Caco-2 (cell line): ENCODE measurements at places on chromosomes 7 and 10. TPM values are rescaled to one million over a fixed set of nuclear protein-coding genes. Genes with fewer than 3 reads are reported as not detected.

C10orf53 gene
- not detected in 2 replicates for total RNA-seq

GRCh38 chr10:70807556-70807955, 8.2 kb upstream of the SGPL1 start:
- no peak overlapping the region for H3K27ac ChIP-seq
- no peak for DNase-seq
- no peaks in the 10 kb centered on the region for H3K36me3 ChIP-seq
- no peaks in the 10 kb centered on the region for H3K27me3 ChIP-seq
- no peak overlapping the region for H3K4me3 ChIP-seq

DNA sequence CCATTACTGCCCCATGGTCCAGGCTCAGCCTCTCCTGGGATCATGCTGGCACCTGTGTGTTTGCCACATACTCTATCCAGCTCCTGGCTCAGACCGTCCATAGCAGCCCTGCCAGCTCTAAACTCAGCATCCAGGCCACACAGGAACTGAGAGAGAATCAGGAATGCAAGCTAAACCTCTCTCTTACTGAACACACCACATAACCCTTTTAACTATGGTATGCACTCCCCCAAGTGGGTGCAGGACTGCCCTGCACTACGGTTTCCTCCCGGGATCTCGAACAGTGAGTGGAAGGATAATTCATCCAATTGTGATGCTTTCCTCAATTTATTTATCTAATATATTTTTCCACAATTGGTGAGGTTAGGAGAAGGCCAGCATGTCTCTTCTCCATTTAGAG, 17.1 kb upstream of the ZNF800 start:
- no peaks in the 10 kb centered on the region for H3K36me3 ChIP-seq
- H3K27me3 ChIP-seq, result no peaks in the 10 kb centered on the region
- no peak overlapping the region for H3K27ac ChIP-seq
- DNase-seq, result peak; percentile 10

DNA sequence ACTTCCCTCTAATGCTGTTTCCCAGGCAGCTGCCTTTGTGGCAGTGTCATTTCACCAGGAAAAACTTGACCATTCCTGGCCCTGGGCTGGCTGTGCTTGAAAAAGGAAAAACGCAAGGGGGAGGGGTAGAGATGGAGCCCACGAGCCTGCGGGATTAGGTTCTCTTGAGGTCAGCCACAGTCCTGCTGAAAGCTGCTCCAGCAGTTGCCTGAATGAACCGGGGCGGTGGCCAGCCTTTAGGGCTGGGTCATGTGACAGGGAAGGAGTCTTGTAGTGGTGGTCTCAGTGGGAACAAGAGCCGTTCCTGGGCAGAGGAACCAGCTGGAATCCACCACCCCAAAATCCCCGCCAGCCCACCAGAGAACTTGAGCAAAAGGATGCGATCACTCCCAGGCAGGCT, 51.2 kb upstream of the LRRC4 start:
- H3K4me1 ChIP-seq, result no peaks in the 10 kb centered on the region
- H3K4me3 ChIP-seq, result no peak overlapping the region
- peaks cover 2% of the 10 kb centered on the region for H3K36me3 ChIP-seq
- no peaks in the 10 kb centered on the region for H3K27me3 ChIP-seq
- DNase-seq, result no peak

DNA sequence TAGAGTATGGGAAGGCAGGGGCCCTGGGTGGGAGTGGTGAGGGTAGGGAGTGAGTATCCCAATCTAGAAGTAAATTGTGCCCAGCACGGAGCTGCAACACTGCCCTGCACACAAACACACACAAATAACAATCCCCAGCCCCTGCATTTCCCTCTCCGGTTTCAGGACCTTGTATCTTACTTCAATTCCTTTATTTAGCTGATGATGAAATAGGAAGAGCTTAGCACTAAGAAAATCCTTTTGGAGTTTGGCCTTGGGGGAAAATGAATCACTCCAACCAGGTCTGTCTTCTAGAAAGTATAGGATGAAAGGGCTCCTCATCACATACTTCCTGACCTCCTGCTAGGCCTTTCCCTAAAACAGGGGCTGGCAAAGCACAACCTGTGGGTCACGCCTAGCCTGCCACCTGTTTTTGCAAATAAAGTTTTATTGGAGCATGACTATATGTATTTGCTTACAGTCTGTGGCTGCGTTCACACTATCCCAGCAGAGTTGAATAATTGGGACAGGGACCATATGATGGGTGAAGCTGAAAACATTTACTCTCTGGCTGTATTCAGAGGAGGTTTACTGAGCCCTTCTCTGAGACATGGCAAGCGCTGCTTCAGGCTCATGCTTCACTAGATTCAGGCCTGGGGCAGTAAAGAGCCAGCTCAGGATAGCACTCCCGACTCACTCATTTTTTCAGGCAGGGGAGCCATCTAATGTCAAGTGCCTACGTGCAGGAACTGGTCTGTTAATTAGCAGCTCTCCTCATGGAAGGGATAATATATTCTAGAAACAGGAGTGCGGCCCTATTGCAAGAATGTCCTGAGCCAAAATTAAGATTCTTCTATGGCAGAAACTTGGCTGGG, 111.0 kb downstream of the EGFR start:
- no peak overlapping the region for H3K27ac ChIP-seq
- no peaks in the 10 kb centered on the region for H3K36me3 ChIP-seq
- H3K4me3 ChIP-seq, result no peak overlapping the region
- no peak for DNase-seq
- peaks cover 40% of the 10 kb centered on the region for H3K4me1 ChIP-seq
- no peaks in the 10 kb centered on the region for H3K27me3 ChIP-seq

TUBB8 gene
- 0.37 TPM in 1 of 2 replicates, not detected in the other for total RNA-seq

GRCh38 chr10:62899311-62899710, 83.1 kb upstream of the EGR2 start:
- no peaks in the 10 kb centered on the region for H3K4me1 ChIP-seq
- no peak overlapping the region for H3K4me3 ChIP-seq

GRCh38 chr10:120950051-120950561, 98.9 kb downstream of the WDR11 start:
- no peak overlapping the region for H3K4me3 ChIP-seq
- peaks cover 9% of the 10 kb centered on the region for H3K4me1 ChIP-seq
- no peak for DNase-seq
- H3K27me3 ChIP-seq, result no peaks in the 10 kb centered on the region

DNA sequence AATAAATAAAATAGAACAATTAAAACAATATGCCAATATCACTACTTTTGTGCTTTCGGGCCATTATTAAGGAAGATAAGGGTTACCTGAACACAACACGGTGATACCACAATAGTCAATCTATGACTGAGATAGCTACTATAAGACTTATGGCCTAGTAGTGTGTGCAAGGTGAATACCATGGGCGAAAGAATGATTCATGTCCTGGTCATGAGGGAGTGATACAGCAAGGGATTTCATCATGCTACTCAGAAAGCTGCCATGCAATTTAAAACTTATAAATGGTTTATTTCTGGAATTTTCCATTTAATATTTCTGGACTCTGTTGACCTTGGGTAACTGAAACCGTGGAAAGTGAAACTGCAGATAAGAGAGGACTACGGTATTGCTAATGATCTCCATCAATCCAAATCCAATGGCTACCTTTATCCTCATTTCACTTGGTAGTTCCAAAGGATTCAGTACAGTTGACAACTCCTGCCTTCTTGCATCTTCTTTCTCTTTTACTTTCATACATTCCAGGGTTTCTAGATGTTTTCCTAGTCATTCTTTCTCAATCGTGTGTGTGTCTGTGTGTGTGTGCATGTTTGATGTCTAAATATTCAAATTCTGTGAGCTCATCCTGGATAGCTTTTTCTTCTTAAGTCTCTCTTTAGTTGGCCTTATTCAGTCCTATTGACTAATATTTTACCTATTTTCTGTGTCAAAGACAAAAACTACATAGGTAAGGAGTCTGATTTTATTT, 100.5 kb upstream of the MAGI2 start:
- DNase-seq, result no peak
- no peak overlapping the region for H3K4me3 ChIP-seq
- no peaks in the 10 kb centered on the region for H3K27me3 ChIP-seq
- H3K4me1 ChIP-seq, result no peaks in the 10 kb centered on the region
- H3K36me3 ChIP-seq, result no peaks in the 10 kb centered on the region

DNA sequence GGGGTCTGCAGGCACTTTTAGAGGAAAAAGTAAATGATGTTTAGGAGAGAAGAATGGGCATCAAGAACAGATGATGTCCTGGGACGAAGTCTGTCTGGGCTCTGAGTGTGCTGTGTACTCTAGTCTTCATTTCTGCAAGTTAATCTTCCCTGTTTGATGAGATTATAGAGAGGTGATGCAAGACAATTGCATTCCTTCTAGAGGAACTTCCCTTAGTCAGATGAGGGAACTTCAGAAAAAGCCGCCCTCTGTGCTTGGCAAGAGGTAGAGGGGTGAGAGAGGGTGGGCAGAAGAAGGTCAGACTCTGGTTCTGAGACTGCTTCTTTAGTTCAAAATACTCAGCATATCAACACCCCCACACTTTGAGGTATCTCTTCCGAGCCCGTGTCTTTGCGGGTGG, 797.9 kb downstream of the LRMDA start:
- H3K27me3 ChIP-seq, result no peaks in the 10 kb centered on the region
- H3K4me1 ChIP-seq, result peaks cover 20% of the 10 kb centered on the region
- no peak for DNase-seq

GRCh38 chr7:1545417-1546246, 10.4 kb downstream of the TMEM184A start:
- H3K27me3 ChIP-seq, result no peaks in the 10 kb centered on the region
- peaks cover 3% of the 10 kb centered on the region for H3K36me3 ChIP-seq
- H3K4me3 ChIP-seq, result no peak overlapping the region
- no peaks in the 10 kb centered on the region for H3K4me1 ChIP-seq
- H3K27ac ChIP-seq, result peak overlapping the region; percentile 8

GRCh38 chr7:69883399-69883891, 285.2 kb downstream of the AUTS2 start:
- DNase-seq, result no peak
- H3K27me3 ChIP-seq, result no peaks in the 10 kb centered on the region

ZNF804B gene
- total RNA-seq, result not detected in 2 replicates

- H3K27me3 ChIP-seq, result no peaks in the 10 kb centered on the region
- peaks cover 7% of the 10 kb centered on the region for H3K4me1 ChIP-seq
- no peak overlapping the region for H3K4me3 ChIP-seq
- H3K27ac ChIP-seq, result no peak overlapping the region
Observed at GRCh38 chr10:43370671-43371215, 693 bp upstream of the FXYD4 start.

IL2RA gene
- total RNA-seq, result not detected in 2 replicates

DNA sequence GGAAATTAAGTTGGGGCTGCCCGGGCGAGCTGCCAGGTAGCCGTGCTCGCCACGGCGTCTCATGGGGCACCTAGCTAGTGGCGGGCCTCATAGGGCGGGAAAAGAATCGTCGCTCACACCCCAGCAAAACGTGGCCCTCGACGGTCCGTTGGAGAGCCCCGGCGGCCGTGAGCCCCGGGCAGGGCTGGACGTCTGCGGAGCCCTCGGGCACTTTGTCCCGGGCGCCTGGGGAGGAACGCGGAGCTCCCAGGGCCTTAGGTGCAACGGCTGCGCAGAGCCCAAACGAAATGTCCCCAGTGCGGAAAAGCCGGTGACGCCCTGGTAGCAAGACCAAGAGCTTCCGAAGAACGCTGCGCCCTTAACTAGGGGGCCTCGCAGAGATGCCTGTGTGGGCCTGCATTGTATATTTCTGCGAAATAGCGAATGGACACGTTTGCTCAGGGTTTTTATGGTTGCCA, 866 bp upstream of the SFMBT2 start:
- no peaks in the 10 kb centered on the region for H3K36me3 ChIP-seq
- DNase-seq, result no peak
- no peak overlapping the region for H3K27ac ChIP-seq
- H3K4me1 ChIP-seq, result no peaks in the 10 kb centered on the region

DNA sequence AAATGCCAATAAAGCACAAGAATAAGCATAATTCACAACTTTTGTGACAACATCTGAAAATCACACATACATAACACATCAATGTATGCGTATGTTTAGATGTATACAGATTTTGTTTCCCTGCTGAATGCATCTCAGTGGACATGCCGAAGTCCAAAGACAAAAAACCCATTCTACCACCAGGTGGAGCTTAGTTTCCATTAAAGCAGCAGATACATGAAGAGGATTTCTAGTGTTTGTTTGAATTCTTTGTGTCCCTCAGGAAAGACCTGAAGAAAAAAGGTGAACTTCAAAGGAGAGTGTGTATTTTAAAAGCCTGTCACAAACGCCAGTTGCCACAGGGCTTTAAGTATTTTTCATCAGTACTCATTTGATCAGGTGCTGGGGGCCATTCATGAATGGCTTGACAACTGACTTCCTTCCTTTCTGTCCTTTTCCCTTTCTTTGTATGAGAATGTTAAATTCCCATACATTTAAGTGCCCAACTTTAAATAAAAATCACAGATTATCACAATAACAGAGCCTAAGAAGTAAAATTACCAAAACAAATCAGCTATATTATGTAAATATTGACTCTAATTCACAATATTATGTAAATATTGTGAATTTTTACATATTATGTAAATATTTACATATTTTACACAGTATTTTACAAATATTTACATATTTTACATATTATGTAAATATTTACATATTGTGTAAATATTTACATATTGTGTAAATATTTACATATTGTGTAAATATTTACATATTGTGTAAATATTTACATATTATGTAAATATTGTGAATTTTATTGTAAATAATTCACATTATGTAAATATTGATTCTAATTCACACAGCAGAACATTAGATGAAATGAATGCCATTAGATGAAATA, 343.0 kb downstream of the CRPPA start:
- no peaks in the 10 kb centered on the region for H3K36me3 ChIP-seq
- H3K27ac ChIP-seq, result peak overlapping the region; percentile 65
- H3K4me3 ChIP-seq, result no peak overlapping the region
- no peaks in the 10 kb centered on the region for H3K27me3 ChIP-seq

DNA sequence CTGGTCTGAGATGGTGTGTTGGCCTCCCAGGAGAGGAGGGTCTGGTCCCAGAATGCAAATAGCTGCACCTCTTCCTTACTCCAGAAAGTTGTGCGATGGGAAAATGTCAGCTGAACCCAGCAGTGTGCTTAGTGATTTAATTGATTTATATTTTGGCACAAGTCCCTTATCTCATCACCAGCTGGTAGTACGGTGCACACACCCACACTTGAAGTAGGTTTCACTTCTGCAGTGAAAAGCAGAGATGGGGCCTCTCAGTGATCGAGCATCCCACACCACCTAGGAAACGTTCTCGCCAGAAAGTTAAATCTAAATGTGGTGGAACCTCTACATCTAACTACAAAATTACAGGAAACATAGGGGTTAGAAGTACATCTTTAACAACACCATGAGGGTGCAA, 80.4 kb downstream of the UBE3C start:
- H3K27me3 ChIP-seq, result no peaks in the 10 kb centered on the region
- H3K36me3 ChIP-seq, result no peaks in the 10 kb centered on the region
- DNase-seq, result no peak
- no peaks in the 10 kb centered on the region for H3K4me1 ChIP-seq
- H3K27ac ChIP-seq, result no peak overlapping the region

SPDYE2 gene
- not detected in 2 replicates for total RNA-seq

C10orf143 gene
- 0.54 TPM in 1 of 2 replicates, not detected in the other for total RNA-seq

DNA sequence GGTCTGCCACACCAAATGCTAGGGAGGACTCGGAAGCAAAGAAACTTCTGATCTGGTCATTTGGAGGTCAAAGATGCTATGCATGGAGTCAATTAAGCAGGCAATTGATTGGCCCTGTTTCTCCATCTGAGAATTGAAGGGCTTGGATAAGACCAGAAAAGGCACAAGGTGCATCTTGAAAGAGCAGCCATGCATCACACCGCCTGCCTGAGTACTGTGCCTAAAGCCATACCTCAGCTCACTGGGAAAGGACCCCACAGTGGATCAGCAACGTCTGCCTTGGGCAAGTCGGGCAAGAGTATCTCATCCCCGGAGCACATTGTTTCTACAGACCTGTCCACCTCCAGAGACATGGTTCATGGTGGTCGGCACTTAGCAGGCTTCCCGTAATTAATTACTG, 42.4 kb downstream of the DLG5 start:
- peaks cover 2% of the 10 kb centered on the region for H3K36me3 ChIP-seq
- peaks cover 22% of the 10 kb centered on the region for H3K4me1 ChIP-seq
- H3K27ac ChIP-seq, result no peak overlapping the region
- no peak for DNase-seq
- H3K4me3 ChIP-seq, result no peak overlapping the region

C10orf67 gene
- total RNA-seq, result not detected in 2 replicates
